ENCODE measurements at places on chromosomes 5 and 9.

GRCh38 chr9:136692185-136693134, 5.2 kb upstream of the AGPAT2 start:
- no peak for DNase-seq

GRCh38 chr5:151720215-151720614, 33.5 kb upstream of the SPARC start:
- no peak for DNase-seq

DNA sequence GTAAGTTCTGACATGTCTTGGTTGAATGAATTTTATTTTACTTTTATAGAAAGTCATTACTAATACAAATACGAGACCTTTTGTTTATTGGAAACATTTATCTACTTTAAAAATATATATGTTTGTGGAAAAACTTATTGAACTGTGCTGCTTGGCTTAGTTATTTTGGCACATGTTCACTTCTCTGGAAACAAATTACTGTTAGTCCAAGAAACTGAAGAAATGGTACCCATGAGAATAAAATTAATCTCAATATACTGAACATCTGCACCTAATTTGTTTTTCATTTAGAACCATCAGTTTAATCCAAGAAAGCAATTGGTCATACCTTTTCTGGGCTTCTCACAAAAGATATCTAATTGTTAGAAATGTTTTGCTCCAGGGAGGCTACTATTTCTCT, 32.2 kb downstream of the INVS start:
- DNase-seq = no peak

- DNase-seq = no peak
Observed at GRCh38 chr5:35908814-35909213, 29.6 kb downstream of the CAPSL start.

- DNase-seq = no peak
Observed at GRCh38 chr9:88628114-88628513, 93.1 kb downstream of the NXNL2 start.

DNA sequence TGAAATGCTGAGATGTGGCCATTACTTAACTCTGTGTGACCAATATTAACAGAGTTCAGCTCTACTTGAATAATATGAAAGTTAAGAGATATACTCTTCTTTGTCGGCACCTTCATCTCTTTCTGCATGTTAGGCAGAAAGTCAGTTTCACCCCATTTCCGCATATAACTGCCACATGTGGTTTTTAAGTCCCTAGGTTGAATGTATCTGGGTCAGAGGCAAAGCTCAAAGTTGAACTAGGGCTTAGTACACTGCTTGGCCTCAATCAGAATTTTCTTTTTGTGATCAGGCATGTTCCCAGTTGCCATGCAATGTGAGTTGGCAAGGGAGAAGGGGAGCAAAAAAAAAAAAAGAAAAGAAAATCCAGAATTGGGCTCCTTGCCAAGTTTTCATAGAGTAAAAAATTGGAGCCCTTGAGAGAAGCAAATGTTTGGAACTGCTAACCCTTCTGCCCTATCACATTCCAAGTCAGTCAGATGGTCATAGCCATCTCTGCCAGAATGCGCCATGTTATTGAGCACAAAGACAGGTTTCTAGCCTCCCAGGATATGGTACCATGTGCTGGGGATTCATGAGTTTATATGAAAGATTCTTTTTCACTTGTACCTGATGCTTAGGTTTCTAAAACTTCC, 251.2 kb upstream of the RORB start:
- DNase-seq = no peak

GRCh38 chr5:137122558-137122957, 376.6 kb downstream of the SPOCK1 start:
- DNase-seq = no peak

DNA sequence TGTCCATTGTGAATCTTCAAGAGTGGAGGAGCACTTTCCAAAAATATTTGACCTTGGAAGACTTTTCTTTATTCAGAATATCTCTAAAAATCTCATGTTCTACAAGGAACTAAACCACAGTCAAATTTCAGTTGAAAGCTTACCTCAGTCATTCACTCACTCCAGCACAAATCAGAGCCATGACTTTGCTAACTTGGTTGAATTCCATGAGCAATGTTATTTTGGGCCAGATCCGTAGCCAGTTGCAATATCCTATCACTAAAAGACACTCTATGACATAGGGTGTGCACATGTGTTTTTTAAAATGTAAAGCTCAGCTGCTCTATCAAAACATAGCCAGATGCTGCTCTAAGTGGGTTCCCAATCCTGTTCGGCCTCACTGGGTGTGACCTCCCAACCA, 156.1 kb upstream of the ANKRD55 start:
- DNase-seq = no peak

GRCh38 chr9:112556497-112557442, 70.1 kb downstream of the KIAA1958 start:
- DNase-seq = no peak

GRCh38 chr5:127412698-127413097, 104.7 kb upstream of the PRRC1 start:
- DNase-seq = no peak

GRCh38 chr5:95352691-95353090, 38.5 kb upstream of the FAM81B start:
- DNase-seq = no peak

DNA sequence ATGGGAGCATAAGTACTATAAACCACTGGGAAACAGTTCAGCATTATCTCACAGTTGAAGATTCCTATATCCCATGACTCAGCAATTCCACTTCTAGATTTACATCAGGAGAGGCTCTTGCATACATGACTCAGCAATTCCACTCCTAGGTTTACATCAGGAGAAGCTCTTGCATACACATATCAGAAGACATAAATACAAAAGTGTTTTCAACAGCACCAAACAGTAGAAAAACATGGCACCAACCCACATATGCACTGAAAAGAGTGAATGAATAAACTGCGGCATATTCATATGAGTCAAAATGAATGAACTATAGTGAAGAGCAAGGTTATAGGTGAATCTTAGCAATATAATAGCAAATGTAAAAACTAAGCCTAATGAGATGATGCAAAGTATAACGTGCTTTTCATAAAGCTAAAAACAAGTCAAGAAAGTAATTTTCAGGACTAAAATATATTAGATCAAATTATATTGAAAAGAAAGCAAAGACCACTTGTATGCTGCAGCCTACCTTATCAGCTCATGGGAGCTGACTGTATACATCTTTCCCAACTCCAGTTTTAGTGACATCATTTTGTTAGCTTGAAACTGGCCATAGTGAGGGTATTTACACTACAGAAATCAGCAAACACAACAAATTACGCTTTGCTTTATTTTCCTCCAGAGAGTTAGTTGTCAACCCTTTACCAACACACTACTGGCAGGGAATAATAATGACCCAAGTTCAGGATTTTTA, 95.8 kb downstream of the ANKRD18B start:
- DNase-seq = no peak

GRCh38 chr9:135346438-135347050, 133.0 kb upstream of the PPP1R26 start:
- no peak for DNase-seq

GRCh38 chr5:168209244-168209995, 82.0 kb upstream of the WWC1 start:
- DNase-seq = no peak

DNA sequence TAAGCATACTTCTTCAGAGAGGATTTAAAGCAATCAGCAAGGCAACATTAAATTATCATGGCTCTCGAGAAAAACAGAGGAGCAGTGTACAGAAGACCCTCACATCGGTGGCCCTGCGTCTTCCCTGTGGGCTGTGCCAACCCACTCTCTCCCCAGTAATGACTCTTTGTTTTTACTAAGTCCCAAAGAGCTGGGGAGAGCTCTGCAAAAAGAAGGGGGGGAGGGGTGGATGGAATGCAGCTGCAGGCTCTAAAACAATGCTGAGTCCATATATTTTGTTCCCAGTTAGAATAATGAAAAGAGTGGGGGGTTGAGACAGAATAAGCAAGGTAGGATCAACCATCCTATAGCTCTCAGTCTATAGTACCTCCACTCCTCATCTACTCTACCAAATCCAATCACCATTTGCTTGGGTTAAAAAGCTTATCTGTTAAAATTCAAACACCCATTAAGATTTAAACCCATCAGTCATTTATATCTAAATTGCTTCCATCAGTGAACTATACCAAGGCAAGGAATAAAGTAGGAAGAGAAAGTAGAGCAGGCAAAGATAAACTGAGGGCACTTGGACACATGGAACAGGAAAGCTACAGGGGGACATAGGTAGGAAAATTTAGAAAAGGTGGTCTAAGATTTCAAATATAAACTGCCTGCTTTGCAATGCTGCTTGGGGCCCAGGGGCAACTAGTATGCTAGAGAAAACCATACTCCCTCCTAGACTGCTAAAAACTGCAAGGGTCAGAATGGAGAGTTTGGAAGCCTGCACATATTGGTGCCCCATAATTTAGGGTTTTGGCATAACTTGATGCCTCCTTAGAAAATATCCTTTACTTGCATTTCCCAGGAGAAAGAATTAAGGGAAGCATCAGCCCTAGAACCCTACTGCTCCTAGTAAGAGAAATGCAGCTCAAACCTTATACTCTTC, 20.6 kb downstream of the ELL2 start:
- no peak for DNase-seq
